Foreskin melanocyte (primary cell): ENCODE measurements at places on chromosomes 7 and 10.

- DNase-seq, result no peak
These were observed 22.4 kb upstream of the AHR start for GRCh38 chr7:17275749-17276671.

DNA sequence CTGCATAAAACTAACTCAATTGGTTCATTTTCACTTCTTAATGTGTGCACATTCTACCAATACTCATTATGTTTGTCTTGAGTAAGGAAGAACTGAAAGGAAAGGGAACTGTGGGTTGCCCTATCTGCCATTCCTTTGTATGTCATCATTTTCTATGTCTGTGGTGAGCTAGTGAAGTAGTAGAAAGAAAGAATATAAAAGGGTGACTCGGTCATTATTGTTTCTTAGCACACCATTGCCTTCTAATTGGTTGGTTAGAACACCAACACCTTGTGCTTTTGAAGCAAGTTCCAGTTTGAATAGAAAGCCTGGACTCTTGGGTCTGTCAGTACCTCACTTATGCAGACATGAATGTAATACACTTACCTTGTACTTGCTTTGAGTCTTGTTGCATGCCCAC lies 64.3 kb upstream of the MDFIC start:
- no peak for DNase-seq

DNA sequence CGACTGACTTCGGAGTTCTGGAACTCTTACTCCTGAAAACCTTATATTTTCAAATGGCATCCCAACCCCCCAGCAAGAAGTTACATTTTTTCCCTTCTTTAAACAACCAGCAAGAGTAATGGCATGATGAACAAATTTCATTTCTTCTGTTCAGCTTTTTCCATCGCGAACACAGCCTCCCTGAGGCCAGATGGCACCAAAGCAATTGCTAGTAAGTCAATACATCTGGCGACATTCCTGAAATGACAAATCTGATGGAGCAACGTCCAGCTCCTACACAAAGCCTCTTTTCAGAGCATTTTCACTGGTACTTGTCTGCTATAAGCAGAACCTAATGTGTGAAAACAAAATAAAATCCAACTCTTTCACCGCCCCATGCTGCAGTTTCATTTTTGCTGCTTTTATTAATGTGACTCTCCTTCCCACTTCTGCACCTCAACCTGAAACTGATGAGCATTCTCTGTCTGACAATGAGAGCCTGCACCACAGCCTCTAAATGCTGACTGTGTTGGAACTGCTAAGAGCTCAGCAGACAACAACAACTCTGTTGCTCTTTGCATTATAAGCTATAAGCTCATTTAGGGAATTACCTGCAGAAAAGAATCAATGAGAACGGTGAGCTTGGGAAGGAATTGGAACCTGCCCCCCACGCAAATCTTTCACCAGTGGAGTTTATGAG lies 229.8 kb downstream of the FGFR2 start:
- DNase-seq, result no peak

DNA sequence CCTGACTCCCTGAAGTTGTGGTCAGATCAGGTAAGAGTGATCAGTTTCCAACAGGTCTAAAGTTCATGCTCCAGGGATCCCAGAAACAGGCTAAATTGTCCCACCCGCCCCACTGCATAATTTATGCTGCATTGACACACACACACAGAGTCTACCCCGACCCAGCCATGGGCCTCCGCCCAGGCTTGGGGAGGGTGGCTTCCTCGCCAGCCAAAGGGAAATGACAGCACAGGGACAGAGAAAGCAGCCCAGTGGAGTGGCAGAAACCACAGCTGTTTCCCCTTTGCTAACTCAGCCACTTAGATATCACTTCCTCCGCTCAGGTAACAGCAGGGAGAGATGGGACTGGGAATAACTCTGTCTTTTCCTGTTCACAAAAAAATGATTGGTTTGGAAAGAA lies 9.4 kb downstream of the SH3PXD2A start:
- DNase-seq, result no peak

- no peak for DNase-seq
These were observed 214.4 kb downstream of the CREB5 start for GRCh38 chr7:28626624-28627262.

- no peak for DNase-seq
These were observed 220.7 kb downstream of the CRPPA start for GRCh38 chr7:16200591-16200990.

DNA sequence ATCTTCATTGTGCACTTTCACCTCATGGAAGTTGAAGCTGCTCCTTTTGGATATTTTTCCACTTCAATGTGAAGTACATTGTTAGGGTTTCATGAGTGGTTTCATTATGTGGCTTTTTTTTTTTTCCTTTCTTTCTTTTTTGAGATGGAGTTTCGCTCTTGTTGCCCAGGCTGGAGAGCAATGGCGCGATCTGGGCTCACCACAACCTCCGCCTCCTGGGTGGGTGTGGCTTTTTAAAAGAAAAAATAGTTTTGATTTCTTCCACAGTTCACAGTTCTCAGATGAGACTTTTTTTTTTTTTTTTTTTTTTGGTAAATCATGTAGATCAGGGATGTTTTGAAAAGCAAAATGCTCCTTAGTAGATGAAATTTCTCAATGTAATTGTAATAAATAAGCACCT lies 652.3 kb upstream of the ANKRD30A start:
- DNase-seq, result no peak

DNA sequence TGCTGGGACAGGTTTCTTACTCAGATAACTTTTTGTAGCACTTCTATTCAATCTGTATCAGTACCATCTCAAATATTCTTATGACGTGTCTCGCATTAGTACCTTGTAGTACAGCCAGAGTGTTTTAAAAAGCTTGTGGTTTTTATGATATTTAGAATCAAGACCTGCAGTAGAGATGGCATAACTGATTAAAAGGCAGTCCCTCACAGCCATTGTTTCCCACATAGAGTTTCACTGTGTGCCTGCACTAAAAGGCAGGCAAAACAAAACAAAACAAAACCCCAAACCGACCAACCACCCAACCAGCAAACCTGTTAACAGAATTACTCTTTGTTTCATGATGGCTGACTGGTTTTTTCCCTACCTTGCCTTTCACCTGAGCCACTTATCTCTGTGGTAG lies 221.3 kb upstream of the DGKB start:
- no peak for DNase-seq

- no peak for DNase-seq
These were observed 28.9 kb upstream of the LMTK2 start for GRCh38 chr7:98077762-98078161.

DNA sequence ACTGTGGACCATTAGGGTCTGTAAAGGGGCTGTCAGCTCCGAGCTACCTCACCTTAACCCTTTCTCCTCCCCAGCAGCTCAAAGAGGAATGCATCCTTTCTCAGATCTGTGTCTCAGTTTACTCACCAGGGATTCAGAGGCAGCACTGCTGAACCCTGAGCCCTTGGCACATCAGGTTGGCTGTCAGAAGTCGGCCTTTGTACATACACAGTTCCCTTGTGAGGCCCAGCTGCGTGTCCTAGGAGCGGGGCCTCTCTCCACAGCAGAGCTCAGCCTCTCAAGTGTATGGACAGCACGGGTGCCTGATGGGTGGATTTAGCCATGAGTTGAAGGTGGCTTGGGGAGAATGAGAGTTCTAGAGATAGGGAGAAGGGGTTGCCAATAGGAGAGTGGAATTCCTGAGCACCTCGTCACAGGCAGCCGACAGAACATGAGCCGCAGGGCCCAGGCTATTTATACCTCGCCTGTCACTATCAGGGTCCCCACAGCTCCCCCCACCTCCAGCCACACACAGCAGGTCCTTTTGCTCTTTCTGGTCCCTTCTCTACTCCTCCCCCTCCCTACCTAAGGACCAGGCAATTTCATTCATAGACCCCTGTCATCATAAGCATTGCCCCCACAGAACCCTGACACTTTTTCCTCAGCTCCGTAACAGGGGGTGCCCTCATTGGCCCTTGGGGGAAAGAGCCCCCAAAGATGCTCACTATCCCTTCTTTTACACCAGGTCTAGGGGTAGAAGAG lies 2.1 kb upstream of the FLNC start:
- DNase-seq, result no peak
